ENCODE measurements at places on chromosomes 12 and 14.

DNA sequence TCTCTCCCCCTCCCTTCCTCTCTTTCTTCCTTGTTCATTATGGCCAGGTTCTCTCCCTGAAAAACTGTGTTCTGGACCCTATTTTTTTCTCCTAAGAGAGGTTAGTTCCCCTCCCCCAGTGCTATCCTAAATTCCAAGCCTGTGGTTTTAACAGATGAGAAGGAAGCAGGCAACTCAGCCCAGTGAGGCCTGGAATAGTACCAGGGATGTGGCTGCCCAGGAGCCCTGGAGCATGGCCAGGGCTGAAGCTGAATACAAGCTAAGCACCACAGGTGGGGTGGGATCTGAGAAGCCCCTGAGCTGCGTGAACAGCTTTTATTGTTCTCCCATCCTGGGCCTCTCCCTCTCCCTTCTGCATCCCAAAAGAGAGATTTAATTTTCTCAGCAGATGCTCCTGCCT is 1581.3 kb upstream of the TMEM132C start:
- no peak for DNase-seq

DNA sequence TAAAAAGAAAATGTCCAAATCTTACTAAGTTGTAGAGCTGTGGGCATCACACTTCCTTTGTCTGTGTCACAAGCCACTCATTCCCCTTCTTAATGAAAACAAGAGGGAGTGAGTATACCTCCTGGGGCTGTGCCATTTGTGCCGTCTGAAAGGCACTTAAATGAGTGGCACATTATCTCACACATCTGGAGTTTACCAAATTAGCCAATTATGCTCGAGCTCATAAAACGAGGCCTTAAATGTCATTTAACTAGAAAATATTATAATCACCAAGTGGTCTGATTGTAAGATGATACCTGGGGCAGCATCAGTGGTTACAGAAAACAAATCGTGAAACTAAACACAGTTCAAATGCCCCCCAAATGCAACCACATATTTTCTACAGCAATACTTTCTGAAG is 146.1 kb downstream of the PAX9 start:
- no peak for DNase-seq

- no peak for DNase-seq
Observed at GRCh38 chr14:41607966-41608663, 1.4 kb downstream of the LRFN5 start.

DNA sequence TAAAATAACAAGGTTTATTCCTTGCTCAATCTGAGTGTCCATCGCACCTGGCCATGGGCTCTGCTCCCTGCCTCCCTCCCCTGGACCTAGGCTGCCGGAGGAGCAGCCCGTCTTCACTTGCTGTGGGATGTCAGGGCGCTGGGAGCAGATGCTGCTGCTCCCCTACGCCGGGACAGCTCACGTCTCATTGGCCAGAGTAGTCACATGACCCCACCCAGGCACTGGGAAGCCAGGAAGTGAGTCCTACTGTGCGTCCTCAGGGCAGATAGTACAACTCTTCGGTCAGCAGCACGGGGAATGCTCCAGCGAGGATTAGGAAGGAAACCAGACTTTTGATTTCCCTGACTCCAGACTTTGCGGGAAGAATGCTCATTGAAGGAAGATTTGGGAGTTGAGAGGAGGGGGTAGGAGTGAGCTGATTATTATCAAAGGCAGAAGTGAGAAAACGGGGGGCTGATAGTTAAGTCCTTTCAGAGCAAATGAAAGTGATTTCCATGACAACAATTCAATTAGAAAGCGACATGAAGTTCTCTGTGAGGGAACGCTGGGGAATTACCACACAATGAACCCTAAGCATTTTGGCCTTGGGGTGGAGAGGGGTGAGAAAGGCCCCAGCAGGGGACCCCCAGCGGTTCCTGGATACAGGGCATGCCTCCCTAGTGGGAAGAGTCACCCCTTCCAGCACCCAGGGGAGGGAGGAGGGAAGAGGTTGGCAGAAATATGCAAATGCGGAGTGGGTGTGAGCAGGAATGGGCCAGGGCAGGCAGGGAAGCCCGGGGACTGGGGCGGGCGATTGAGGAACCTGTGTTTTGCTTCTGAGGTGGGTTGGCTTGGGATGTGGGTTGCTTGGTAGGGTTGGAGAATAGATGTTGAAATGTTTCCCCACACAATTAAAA is 215.5 kb downstream of the AACS start:
- DNase-seq = no peak

- no peak for DNase-seq
Observed at GRCh38 chr14:49017447-49017846, 568.7 kb downstream of the RPS29 start.

GRCh38 chr12:31781894-31782540 is 53.2 kb upstream of the AMN1 start:
- DNase-seq = no peak

- no peak for DNase-seq
Observed at GRCh38 chr14:24801024-24801423, 167.0 kb upstream of the GZMB start.

DNA sequence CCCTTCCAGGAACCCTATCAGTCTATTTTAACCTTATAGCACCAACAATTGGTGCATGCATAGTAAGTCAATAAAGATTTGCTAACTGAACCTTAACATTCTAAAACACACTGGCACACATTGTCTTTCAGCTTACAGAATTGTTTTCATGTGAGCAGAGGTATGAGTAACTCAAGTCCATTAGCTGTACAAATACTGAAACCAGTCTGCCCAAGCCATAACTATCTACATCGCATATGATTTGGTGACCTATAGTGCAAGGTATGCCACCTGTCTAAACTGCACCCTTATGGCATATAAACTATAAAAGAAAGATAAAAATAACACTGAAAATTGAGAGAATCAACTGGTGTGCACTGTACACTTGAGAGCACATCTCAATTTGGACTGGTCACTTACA is 34.8 kb downstream of the SBNO1 start:
- DNase-seq = no peak

DNA sequence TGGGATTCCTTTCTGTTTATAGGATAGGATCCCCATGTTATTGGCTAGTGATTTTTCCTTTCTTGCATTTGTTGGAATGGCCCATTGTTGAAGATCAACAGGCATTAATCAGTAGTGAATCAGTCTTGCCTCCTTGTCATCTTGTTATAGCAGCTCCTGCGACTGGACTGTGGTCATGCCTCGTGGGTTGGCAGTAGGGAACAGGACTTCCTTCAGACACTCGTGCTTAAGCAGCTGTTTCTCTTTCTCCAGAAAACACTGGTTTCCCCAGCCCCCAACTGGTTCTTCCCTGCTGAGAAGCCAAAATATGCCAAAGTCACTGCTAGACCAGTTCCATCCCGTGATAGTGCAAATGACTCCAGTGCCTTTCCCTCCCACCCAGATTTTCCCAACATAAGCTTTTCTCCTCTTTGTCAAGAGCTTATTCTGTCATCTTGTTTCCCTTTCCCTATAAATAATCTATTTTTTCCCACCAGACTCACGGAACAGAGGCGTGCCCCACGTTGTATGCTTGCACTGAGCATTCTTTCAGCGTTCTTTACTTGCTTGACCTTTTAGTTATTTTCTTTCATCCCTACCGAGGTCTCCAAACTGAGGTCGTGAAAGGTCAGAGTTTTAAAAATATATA is 83.5 kb downstream of the SAMD4A start:
- no peak for DNase-seq

GRCh38 chr12:6182279-6182898 is 17.8 kb upstream of the CD9 start:
- DNase-seq = no peak
